ENCODE measurements at places on chromosomes 16 and 17.

- no peak for DNase-seq
Measured at GRCh38 chr16:46918905-46919792, 35.0 kb downstream of the GPT2 start.

GRCh38 chr16:58628845-58629732 lies 537 bp downstream of the CNOT1 start:
- DNase-seq = no peak

- no peak for DNase-seq
Measured at GRCh38 chr16:25587783-25588182, 104.0 kb upstream of the HS3ST4 start.

DNA sequence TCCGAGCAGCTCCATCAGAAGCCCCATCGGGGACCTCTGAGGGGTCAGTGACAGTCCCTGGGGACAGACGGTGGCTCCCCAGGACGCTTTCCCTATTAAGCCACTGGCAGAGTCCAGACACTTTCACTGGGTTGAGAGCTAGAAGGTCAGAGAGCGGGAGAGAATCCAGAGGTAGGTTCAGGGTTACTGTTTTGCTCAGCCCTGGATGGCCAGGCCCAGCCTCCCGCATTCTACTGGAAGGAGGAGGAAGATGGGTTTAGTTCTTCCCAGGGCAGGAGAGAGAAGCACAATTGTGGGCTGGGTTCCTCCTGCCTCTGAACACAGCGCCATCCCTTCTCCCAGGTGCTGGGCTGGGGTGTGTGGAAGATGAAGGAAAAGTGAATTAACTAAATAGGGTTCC lies 452.8 kb downstream of the SLC39A11 start:
- DNase-seq = no peak

DNA sequence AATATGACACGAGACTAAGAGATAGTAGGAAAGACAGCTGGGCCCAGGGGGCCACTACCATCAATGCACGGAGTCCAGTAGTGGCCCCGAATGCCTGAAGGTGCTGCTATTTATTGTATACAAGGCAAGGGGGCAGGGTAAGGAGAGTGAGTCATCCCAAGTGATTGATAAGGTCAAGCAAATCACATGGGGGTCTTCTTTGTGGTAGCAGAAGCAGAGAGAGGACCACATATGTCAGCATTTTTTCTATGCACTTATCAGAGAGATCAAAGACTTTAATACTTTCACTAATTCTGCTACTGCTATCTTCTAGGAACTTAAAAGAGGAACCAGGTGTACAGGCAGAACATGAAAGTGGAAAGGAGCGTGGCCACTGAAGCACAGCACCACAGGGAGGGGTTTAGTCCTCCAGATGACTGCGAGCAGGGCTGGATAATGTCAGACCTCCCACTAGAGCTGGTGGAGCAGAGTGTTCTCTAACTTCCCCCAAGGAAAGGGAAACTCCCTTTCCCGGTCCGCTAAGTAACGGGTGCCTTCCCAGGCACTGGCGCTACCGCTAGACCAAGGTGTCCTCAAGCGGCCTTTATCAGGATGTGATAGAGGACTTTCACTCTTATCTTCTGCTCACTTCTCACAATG lies 26.4 kb upstream of the ARL4D start:
- no peak for DNase-seq

DNA sequence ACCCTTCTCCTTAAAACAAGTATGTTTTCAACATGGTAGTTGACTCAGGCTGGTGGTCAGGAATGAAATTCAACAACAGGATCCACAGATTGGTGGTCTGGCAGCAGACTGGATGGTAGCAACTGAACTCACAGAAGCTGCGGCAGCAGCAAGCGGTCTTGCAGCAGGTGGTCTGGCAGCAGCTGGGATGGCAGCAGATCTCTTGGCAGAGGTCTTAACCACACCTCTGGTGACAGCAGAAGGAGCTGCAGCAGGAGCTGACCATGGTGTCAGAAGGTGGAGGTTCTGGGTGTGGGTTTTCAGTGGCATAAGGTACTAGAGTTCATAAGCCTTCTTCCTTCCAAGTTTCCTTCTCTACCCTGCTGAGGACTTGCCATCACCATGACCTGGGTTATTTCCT lies 2.2 kb upstream of the KRTAP4-1 start:
- no peak for DNase-seq

GRCh38 chr16:58197314-58198012 lies 443 bp downstream of the CSNK2A2 start:
- no peak for DNase-seq

DNA sequence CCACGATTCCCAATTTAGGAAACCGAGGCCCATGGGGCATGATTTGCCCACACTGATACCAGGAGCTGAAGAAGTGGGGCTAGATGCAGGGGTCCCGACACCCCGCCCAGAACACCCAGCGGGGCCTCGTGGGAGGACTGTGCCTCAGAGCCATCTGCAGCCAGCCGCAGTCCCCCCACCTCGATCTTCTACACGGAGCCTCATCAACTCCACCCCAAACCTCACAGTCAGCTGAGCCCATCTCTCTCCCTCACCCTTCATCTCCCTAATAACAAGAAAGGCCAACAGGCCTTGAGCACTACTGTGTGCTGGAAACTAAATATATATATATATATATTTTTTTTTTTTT lies 4.2 kb downstream of the ITGAE start:
- no peak for DNase-seq

GRCh38 chr16:8885674-8886592 lies 3.8 kb downstream of the LITAFD start:
- no peak for DNase-seq

- DNase-seq = no peak
Measured at GRCh38 chr16:59259074-59259949, 525.2 kb upstream of the GOT2 start.
